Activated T-helper 9 cell treated with anti-CD3 and anti-CD28 coated beads, Interleukin-2, amount 50 U/mL, for 16 hours (primary cell): ENCODE measurements at places on chromosomes 3 and 15.
A peak's percentile ranks its signal among the peaks of the same experiment; 100 is the strongest.

DNA sequence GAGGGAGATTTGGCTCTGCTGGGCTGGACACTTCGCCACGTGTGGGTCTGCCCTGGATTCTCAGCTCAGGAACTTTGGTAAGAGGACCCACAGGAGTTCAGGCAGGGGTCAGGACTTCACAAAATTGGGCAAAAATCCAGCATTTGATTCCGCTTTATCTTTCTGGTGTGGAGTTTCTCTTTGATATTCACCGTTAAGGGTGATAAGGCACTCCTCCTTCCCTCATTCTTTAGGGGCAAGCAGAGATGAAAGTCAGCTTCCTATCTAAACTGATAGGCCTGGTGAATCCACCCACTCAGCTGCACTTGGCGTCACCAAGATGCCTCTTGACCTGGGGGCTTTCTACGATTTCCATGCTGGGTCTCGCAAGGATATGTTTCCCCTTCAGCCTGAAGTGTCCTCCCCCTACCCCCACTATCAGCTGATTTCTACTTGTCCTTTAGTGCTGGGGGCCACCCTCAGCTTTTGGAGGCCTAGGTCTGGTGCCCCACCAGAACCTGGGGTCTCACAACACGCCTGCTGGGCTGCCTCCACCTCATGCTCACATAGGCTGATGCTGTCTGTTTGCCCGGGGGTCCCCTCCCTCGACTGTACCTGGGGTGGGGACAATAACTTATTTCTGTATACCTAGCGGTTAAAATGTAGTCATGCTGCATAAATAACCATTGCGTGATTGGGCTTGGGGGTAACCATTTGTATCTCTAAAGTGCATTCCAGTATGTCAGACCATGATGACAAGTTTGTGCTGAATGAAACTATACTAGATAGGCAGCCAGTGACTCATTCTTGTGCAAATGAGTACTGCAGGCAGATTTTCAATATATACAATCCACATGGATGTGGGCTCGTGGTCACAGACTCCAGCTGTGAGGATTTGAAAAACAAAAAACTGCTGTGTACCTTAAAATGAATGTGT is 248.3 kb downstream of the ADAMTS17 start:
- DNase-seq, result no peak

- no peak for DNase-seq
Measured at GRCh38 chr15:35784745-35785144, 238.8 kb upstream of the DPH6 start.

GRCh38 chr3:116896116-116896515 is 186.5 kb downstream of the TUSC7 start:
- DNase-seq, result no peak

DNA sequence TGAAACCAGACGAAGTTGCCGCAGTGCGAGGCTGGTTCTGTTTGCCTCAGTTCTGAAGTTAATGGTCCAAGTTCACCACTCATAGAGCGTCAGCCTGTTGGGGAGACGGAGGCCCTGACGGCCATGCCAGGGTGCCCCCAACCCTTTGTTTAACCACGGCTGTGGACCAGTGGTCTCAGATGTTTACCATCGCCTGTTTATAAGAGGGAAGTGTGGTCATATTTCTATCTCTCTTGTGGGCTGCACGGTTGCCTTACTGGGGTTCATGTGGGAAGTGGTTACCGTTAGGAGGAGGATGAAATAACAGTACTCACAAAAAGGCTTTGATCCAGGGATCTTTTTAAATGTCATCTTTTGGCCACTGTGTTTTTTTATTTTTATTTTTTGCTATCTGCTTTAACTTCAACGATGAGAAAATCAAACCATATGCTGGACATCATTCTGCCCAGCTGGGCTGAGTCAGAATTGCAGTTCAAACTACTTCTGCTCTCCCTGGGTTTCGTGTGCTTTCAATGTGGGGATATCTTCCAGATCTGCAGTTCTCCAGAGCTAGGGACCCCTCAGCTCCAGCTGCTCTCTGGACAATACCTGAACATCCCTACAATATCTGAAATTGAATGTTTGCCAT is 17.8 kb downstream of the SMAD3 start:
- DNase-seq, result no peak

- no peak for DNase-seq
Measured at GRCh38 chr3:66297900-66298299, 77.1 kb downstream of the SLC25A26 start.

DNA sequence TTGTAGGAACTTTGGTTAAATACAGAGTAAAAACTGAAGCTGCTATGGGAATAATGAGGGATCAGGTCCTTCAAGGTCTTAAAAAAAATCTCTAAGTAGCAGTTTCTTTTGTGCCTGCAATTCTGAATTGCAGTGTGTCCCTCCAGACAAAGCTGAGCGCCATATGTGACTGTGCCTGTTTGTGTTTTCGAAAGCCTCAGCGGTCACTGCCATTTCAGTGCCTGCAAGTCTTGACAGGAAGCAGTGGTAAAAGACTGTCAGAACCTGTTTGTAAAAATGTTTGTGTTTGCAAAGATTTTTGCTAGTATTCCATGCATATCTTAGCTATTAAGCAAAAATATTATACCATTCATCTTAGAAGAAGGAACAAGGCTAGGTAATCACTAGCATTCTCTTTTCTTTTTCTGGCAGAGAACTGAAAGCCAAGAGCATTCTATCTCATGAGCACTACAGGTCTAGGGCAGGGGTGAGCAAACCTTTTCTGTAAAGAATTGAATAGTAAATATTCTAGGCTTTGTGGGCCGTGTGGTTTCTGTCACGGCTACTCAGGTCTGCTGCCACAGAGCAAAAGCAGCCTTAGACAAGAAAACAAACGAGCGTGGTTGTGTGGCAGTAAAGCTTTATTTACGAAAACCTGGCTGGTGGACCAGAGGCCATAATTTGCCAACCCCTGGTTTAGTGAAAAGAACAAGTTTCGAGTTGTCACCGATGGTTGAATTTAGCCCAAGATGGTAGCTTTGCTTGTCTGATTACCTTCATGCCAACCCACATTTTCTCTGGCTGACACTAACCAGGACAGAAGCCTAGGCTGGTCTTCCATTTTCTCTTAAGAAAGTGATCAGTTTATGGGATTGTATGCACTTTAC is 134.4 kb downstream of the CACNA1D start:
- DNase-seq, result no peak

- no peak for DNase-seq
Measured at GRCh38 chr15:46879032-46879770, 838.1 kb upstream of the SEMA6D start.

GRCh38 chr15:78359041-78359808 is 19.1 kb downstream of the CRABP1 start:
- no peak for DNase-seq

- no peak for DNase-seq
Measured at GRCh38 chr3:62677926-62678325, 197.3 kb downstream of the CADPS start.

DNA sequence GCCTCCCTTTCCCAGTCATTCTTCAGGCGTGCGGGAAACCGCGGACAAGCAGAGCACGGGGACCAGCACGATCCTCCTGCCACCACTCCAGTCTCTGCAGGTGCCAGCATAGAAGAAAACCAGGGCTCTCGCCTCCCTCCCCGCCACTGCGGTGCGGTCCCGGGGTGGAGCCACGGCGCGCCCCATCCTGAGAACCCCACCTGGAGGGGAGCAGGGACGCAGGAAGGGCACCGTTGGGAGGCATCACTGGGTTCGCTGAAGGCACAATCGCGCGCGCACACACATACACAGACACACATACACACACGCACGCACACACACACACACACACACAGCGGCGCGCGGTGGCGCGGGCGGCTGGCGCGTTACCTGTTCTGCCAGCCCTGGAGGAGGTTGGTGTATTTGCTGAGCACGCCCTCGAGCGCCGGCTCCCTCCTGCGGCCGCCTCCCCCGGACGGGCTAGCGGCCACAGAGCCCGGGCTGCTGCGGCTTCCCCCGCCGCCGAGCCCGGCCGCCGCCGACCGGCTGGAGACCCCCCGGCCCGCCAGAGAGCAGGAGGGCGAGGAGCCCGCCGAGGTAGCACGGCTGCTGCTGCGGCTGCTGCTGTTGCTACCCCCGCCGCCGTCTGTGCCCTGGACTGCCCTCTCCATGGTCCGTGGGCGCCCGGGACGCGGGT is 394 bp downstream of the OSBPL10 start:
- peak; percentile 15 for DNase-seq

DNA sequence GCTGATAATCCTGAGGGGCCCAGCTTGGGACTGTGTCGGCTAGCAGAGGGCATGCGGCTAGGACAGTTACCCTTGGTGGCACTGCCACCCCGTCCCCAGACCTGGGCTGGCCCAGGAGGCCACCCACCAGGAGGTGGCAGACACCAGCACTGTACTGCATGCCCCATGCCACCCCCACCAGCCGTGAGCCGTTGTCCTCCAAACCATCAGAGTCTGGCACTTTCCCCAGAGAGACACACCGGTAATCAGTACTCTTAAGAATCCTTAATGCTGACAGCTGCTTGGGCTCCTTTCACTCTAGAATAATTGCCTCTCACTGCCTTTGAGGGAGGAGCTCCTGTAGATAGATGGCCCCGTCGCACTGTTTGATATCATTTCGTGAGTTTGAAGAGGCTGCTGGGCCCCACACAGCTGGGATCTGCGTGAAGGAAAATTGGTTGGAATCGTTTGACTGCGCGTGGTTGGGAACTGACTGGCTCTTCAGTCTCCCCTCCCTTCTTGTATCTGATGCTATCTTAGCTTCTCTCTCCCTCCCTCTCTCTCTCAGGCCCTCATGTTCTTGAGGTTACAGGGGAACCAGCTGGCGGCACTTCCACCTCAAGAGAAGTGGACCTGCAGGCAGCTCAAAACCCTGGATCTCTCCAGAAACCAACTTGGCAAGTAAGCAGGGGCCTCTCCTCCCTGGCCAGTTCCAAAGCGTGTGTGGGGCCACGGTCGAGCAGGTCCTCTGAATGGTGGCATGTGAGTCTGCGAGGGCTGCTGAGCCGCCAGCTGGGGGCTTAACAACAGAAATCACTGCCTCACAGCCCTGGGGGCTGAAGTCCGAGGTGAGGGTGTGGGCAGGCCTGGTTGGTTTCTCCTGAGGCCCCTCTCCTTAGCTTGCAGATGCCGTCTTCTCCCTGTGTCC is 94.9 kb downstream of the LRRK1 start:
- DNase-seq, result no peak

DNA sequence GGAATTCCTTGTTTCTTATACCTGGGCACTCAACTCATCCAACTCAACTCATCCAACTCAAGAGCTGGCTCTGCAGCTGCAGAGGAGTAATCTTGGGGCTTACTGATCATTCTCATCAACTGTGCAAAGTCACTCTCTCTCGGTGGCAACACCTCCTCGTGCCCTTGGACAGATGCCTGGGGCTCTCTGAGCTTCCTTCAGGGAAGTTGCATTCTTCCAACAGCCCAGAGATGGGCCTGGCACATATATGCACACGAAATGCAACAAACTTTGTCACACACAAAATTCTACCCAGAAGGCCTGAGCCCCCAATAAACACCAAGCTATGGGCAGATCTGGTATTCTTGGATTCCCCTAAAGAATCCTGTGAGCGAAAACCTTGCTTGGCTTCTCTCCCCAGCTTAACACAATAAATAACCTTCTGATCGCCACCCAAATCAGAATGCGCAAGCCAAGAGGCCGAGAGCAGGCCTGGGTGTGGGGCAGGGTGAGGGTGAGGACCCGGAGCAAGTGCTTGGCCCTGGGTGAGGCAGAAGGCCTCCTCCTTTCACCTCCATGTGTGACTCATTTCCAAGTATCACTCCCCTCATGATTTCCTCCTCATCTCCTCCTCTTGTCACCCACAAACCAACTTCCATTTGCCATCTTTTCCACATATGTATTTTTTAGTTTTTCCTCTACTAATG is 15.4 kb downstream of the TGM5 start:
- no peak for DNase-seq

DNA sequence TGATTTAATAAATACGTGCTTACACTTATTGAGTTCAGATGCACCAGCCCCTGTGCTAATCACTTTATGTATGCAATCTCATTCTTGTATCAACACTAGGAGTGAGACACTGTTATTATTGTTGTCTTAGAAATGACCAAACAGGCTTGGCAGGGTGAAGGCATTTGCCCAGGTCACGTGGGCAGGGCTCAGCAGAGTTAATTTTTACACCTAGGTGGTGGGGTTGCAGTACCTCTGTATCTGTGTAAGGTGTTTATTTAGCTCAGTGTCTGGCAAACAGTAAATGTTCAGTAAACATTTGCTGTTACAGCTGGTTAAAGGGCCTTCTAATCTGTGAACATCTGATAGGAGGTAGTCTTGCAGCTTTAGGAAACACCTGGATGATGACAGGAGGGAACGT is 200.0 kb downstream of the CACNA2D3 start:
- DNase-seq, result no peak

DNA sequence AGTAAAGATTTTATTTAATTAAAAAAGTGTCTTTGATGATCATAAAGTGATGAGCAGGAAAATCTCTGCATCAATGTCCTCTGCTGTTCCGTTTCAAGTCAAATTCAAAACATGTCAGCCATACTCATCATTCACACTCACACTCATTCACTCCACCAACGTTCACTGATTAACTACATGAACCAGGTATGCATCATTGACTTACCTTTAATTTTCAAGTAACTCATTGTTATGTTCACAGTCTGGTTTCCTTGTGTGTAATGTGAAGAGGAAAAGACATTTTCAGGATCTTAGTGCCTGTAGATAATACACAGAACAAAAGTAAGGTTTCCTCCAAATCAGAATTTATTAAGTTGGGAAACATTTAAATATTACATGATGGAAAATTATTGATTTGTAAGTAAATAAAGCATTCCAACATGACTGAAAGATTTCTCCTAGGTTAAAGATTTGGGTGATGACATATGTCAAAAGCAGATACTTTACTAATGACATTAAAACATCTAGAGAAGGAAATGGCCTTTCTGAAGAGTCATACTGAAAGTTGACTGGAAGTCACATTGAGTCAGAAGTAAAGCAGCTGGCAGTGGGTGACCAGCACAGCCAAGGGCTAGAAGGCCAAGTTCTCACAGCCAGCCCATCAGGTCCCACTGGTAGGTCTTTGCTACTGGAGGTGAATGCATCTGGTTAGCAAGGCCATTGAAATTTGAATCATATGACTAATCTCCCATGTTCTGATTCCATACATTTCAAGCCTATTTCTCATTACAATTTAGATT is 251.9 kb downstream of the CDIN1 start:
- DNase-seq, result no peak

DNA sequence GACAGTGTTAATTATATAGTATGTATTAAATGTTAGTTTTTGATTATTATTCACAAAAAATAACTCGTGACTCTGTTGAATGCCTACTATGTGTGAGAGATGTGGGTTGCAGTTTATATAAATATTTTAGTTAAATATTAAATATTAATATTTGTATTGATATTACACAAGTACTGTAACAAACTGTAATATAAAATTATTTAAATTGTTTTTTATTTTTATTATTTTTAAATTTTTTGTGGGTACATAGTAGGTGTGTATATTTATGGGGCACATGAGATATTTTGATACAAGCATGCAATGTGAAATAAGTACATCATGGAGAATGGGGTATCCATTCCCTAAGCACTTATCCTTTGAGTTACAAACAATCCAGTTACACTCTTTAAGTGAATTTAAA is 196.1 kb upstream of the ZNF717 start:
- no peak for DNase-seq

- DNase-seq, result no peak
Measured at GRCh38 chr3:159185443-159186050, 383.7 kb downstream of the MFSD1 start.
